ENCODE measurements at places on chromosomes 2 and 18.

GRCh38 chr18:3269241-3269913 lies 7.4 kb downstream of the MYL12B start:
- no peak for DNase-seq

DNA sequence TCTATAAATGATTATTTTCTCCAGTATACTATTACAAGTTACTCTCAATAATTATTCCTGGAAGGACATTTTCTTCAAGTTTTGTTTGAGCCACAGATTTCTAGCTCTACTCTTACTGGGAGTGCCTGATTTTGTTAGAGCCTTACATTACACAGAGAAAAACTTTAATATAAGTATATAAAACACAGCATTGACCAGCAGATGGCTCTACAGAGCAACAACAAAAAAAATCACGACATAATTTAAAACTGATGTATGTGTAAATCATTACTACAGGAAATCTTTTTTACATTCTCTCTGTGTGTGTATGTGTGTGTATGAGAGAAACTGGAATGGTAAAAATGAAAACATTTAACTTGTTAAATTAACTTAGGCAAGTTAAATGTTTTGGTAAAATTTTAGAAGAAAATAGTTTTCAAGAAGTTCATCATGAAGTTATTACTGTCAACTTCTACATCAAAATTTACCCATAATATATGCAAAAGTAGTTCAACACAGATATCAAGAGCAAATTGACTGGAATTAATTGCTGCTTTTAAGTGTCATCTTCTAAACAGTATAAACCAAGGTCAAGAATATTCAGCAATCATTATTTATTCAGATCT lies 103.3 kb downstream of the MDH1 start:
- DNase-seq, result peak; percentile 15

GRCh38 chr2:18749912-18750526 lies 160.7 kb upstream of the NT5C1B start:
- peak; percentile 36 for DNase-seq

- DNase-seq, result no peak
These were observed 93.3 kb downstream of the RNF144A start for GRCh38 chr2:7010391-7011054.

- no peak for DNase-seq
These were observed 397.2 kb upstream of the FANCL start for GRCh38 chr2:58638256-58638805.

DNA sequence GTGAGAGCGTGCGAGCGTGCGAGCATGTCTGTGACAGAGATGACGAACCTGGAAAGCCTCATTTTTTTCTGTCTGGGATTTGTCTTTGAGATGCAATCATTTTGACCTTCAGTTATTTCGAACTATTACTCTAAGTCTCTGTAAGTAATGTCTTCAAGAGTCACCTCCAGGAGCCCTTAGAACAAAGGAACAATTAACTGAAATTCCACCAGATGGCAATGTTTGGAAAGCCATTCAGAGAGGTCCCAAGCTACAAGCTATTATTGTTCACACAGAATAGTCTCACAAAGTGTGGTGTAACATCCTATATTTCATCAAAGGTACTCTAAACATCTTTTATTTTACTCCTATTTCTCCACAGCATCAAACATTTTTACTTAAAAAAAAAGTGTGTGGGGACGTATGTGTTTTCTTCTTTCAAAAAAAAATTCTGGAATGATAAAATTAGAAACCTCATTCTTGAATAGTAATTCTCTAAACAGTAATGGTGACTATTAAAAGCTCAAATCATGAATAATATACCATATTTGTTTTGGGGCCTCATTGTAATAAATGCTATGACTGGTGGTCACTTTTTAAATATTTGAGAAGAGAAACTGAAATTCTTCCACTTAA lies 35.1 kb upstream of the MAPRE2 start:
- peak; percentile 63 for DNase-seq

DNA sequence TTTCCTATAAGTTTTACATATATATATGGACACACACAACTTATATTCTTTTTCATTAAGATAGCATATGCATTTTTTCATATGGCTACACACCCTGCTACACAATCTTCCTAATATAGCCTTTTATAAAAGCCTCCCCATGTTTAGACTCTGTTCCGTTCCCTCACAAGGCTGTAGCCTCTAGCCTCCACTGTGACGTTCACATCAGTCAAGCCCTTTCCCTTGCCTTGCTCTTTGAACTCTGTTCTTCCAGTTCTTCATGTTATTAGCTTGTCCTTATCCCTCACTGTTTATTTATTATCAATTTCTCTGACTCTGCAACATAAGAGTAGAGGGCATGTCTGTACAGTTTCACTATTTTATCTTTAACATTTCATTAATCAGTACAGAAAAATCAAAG lies 38.9 kb downstream of the HADHB start:
- DNase-seq, result no peak

GRCh38 chr2:230541934-230542380 lies 126.0 kb downstream of the SP100 start:
- no peak for DNase-seq

DNA sequence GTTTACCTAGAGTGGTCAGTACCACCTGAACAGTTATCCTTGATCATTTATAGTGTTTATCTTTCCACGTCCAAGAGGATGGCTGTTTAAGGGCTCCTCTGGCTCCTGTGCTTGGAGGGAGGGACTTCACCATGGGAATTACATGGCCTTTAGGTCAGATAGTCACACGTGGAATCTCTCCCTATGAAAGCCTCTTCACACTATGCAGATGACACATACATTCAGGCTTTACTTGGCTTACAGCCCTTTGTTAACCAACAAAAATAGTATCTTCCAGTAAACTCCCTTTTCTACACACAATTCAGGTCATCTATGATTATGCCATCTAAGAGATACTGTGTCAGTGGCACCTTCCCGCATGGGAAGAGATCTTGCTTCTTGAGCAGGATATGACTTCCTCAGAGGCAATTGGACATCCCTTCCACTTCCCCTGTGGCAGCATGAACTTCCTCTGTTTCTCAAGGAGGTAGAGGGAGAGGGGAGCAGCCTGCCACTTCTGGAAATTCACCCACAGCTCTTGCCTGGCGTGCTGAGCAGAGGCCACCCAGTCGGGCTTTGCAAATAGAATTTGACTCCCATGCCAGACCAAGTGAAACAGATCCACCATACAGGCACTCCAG lies 53.5 kb downstream of the COLEC12 start:
- DNase-seq, result no peak

- no peak for DNase-seq
These were observed 71.3 kb upstream of the SETBP1 start for GRCh38 chr18:44609181-44609941.

GRCh38 chr2:44894058-44894457 lies 47.4 kb upstream of the SIX3 start:
- DNase-seq, result no peak

- DNase-seq, result no peak
These were observed 111.1 kb downstream of the ZNF532 start for GRCh38 chr18:58975781-58976180.

- no peak for DNase-seq
These were observed 1124.6 kb upstream of the FAM98A start for GRCh38 chr2:34723683-34724082.

- DNase-seq, result no peak
These were observed 63.0 kb downstream of the EIPR1 start for GRCh38 chr2:3314626-3315025.

DNA sequence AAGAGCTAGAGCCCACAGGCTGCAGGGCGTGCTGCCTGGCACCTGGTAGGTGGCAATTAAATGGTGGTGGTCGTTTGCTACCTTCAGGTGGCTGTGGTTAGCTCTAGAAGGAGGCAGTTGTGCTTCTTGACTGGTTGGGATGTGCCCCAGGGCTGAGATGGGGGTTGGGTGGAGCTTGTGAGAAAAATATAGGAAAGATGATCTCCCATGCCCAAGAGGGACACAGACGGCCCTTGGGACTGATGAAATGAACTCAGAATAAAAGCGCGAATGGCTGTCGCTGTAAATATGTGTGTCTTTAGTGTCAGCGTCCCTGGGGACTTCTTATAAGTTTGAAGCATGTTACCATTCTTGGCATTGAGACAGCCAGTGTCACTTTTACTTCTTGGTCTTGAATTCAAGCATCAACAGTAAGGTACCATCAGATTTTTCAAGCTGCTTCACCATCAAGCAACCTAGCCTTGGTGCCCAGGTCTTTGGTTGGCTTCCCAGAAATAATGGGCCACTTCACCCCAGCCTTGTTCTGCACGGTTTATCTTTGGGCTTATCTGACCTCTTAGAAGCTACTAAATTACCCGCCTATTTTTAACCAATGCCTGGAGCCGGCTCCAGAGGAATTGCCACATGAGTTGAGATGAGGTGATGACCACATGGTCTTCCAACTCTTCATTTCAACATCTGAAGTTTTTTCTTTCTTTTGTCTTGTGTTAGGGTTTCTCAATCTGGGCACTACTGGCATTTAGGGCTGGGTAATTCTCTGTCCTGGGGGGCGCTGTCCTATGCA lies 11.9 kb downstream of the LRRFIP1 start:
- DNase-seq, result no peak

DNA sequence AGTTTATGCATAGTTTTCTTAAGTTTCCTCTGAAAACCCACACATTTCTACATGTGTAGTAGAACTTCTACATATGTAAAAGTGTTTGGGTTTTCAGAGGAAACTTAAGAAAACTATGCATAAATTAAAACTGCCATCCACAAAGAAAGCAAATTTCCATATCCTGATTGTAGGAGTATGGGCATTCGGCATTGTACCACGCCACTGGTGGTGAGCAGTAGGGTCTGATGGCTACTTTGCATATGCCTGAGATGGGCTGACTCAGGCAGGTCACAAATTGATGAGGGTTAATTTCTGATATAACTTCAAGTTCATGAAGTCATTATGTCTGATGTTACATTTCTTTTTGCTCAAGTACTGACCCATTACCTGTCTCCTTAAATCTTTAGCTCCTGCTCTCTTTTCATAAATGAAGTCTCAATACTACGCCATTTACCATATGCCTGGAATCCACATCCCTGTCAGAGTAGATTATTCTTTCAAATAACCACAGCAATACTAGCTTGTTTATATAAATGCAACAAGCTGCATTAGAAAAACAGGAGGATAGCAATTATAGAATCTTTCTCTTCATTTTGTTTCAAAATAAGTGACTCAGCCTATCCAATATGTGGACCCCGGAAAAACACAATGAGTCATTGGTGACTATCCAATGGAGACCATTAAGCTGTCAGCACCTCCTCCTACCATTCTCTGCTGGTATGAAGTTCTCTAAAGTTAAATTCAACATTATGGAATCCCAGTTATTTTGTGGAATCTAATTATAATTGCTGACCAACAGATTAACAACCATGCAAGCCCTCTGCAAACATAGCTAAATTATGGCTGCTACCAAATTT lies 355.2 kb upstream of the UBE2E3 start:
- DNase-seq, result no peak

Measured in NCI-H1436 (cell line).